ENCODE measurements at places on chromosomes 6 and 20. TPM values are rescaled to one million over a fixed set of nuclear protein-coding genes. Genes with fewer than 3 reads are reported as not detected.

- no peaks in the 10 kb centered on the region for H3K27me3 ChIP-seq
- H3K27ac ChIP-seq = no peak overlapping the region
- no peaks in the 10 kb centered on the region for H3K4me1 ChIP-seq
- no peak overlapping the region for H3K4me3 ChIP-seq
- no peaks in the 10 kb centered on the region for H3K36me3 ChIP-seq
These were observed 41.2 kb downstream of the SASH1 start for GRCh38 chr6:148383658-148384368.

Gene GPR63
- total RNA-seq = 5.5 TPM

- no peaks in the 10 kb centered on the region for H3K4me1 ChIP-seq
- no peak overlapping the region for H3K27ac ChIP-seq
- DNase-seq = no peak
- H3K4me3 ChIP-seq = no peak overlapping the region
These were observed 8.0 kb upstream of the COMMD7 start for GRCh38 chr20:32751293-32751692.

GRCh38 chr6:45678285-45678607 lies 300.5 kb upstream of the SUPT3H start:
- no peaks in the 10 kb centered on the region for H3K27me3 ChIP-seq
- no peak overlapping the region for H3K27ac ChIP-seq
- peaks cover 7% of the 10 kb centered on the region for H3K4me1 ChIP-seq
- no peaks in the 10 kb centered on the region for H3K36me3 ChIP-seq
- no peak overlapping the region for H3K4me3 ChIP-seq

DNA sequence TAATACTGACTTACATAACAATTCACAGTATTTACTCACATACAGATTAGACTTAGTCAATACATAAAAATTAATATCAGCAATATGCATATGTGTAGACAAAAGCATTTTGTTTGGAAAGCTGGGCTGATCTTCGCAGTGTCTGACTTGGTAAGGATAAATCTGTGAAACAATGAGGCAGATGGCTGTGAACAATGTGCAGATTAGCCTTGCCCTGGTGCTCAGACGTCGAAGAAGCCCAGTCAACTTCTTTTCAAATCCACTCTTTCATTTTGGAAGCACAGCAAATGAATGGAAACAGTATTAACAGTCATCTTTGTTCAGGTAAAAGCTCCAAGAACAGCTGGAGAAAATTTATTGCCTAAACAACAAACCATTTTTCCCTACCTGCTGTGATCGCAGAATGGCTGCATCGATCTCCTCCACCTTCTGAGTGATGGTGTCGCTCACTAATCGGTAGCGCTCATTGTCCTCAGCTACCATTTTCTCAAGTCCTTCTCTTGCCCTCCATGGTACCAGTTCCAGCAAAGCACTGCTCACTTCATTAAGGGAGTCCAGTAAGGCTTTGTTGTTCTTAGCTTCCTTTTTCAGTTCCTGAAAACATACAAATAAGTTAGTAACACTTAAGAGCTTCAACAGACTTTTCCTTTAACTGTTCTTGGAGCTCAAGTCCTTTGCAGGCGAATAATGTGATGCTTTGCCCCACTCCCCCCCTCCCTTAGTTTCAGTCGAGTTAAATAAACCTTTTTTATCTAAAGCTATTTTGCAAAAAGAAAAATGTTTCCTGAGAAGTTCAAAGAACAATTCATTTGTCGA lies 116.5 kb downstream of the DST start:
- H3K27me3 ChIP-seq = no peaks in the 10 kb centered on the region
- H3K36me3 ChIP-seq = no peaks in the 10 kb centered on the region
- peaks cover 12% of the 10 kb centered on the region for H3K4me1 ChIP-seq
- peak overlapping the region; percentile 83 for H3K27ac ChIP-seq

GRCh38 chr20:10876558-10876957 lies 202.8 kb upstream of the JAG1 start:
- no peaks in the 10 kb centered on the region for H3K36me3 ChIP-seq
- DNase-seq = no peak
- H3K27me3 ChIP-seq = no peaks in the 10 kb centered on the region
- H3K4me1 ChIP-seq = no peaks in the 10 kb centered on the region
- H3K4me3 ChIP-seq = no peak overlapping the region

DNA sequence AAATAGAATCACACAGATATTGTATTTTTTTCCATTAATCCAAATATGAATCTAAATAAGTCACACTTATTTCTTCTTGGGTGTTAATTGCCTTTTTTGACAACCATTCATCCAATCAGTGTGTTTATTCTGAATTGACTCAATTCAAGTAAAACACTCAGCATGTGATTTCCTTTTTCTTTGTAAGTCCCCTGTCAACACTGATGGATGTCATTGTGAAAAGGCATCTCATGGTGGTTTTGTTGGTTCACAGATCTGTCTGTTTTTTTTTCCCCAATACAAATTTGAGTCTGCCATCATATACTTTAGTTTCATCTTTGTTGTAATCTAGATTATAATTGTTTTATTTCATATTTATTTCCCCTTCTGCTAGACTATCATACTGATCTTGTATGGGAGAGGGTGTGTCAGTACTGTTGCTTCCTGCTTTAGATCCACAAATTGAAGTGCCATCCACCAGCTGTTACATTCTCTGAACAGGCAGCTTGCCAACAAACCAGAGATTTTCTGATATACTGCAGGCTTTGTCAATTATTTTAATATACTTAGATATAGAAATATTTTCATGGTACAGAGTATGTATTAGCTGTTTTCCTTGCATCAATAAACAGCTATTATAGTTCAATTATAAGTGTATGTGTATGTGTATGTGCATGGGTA lies 64.2 kb upstream of the FLRT3 start:
- no peaks in the 10 kb centered on the region for H3K36me3 ChIP-seq
- no peaks in the 10 kb centered on the region for H3K4me1 ChIP-seq
- DNase-seq = no peak
- H3K27me3 ChIP-seq = no peaks in the 10 kb centered on the region

- H3K27ac ChIP-seq = no peak overlapping the region
- H3K36me3 ChIP-seq = no peaks in the 10 kb centered on the region
- H3K27me3 ChIP-seq = no peaks in the 10 kb centered on the region
These were observed 499.0 kb upstream of the MARCKS start for GRCh38 chr6:113358063-113358583.

Gene SLC22A1
- total RNA-seq = not detected

DNA sequence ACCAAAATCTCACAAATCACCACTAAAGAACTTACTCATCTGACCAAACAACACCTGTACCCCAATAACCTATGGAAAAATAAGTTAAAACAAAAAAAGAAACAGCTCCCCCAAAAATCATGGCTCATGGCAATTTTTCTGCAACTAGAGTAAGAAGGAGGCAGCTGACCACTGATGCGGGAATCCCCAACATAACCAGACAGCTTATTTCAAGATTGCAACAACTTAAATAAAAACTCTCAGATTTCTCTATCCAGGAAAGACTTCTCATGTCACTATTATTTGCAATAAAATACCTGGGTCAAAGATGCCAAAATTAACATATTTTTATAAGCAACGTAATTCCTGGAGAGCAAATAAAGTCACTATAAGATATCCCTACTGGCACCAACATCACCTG lies 128.1 kb upstream of the LY86 start:
- H3K4me3 ChIP-seq = no peak overlapping the region
- no peaks in the 10 kb centered on the region for H3K27me3 ChIP-seq
- no peak overlapping the region for H3K27ac ChIP-seq
- no peaks in the 10 kb centered on the region for H3K36me3 ChIP-seq
- H3K4me1 ChIP-seq = no peaks in the 10 kb centered on the region

DNA sequence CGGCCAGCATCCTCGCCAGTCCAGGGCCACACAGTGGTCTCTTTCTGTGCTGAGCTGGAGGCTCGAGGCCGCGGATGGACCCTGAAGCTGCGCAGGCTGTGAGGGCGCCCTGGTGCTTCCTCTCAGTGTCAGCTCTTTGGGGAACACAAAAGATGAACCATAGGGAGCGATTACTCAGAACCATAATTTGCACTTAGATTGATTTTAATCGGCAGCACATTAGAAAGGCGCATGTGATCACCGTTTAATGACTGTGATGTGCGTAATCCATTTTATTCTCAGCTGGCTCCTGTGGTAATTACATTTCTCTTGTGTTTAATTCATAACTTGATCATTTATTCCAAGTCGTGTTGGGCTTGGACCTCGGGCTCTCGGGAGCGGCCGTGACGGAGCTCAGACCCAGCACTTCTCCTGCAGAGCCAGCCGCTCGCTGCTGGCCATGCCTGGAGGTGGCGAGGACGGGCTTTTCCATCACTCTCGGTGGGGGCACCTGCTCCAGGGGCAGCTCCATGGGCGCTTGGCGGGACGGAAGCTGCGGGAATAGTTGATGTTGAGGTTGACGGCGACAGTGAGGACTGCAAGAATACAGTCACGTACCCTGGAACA lies 25.6 kb upstream of the NTSR1 start:
- H3K36me3 ChIP-seq = no peaks in the 10 kb centered on the region
- no peak overlapping the region for H3K27ac ChIP-seq
- DNase-seq = no peak

Gene SDCBP2
- 0.26 TPM for total RNA-seq

- no peaks in the 10 kb centered on the region for H3K27me3 ChIP-seq
- H3K4me1 ChIP-seq = no peaks in the 10 kb centered on the region
- H3K36me3 ChIP-seq = no peaks in the 10 kb centered on the region
- peak overlapping the region; percentile 32 for H3K27ac ChIP-seq
These were observed 49.6 kb upstream of the ZNF217 start for GRCh38 chr20:53643031-53643832.

DNA sequence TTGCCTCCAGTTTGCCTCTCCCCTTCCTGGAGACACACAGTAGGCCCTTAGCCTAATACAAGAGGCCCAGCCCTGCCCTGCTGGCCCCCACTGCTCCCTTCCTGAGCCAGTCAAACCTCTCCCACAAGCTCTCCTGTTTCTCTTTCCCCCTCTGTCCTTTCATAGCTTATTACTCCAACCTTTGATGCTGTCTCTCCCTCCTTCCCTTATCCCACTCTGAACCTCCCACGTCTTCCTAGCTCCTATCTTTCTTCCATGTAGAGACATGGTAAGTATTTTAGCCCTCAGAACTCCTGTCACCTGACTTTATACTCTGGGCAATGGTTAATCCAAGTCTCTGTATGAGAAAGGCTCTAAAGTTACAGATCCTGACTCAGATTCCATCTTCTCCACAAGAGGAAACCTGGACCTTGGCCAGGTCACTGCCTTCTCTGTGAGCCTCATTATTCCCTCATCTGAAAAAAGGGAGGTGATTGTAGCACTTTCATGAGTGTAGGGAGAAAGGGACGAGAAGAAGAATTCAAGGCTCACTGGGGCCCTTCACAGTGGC lies 6.7 kb downstream of the TGIF2 start:
- no peaks in the 10 kb centered on the region for H3K36me3 ChIP-seq
- DNase-seq = peak; percentile 46
- H3K4me3 ChIP-seq = no peak overlapping the region
- peak overlapping the region; percentile 64 for H3K27ac ChIP-seq

Gene MCM9
- total RNA-seq = 28.8 TPM

DNA sequence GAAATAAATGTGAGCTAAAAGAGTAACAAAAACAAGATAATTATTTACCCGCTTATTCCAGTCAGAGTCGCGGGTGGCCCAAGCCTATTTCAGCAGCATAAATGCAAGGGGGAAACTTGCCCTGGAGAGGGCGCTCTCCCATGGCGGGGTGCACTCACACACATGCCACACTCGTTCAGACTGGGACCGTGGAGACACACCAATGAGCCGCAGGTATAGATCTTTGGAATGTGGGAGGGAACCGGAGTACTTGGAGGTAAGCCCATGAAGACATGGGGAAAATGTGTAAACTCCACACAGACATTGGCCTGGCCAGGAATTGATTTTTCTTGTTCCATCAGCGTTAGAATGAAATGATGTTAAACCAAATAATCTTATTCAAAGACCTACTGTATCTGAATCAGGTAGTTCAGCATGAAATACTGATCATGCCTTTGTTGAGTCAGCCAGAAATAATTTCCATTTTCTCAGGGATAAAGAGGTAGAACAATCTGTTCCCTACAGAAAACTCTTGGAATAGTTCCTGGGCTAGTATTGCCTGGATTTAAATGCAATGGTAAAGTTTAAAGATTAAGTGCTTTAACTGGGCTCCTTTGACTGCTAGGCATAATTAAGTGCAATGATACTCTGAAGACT lies 191.5 kb downstream of the MCHR2 start:
- no peaks in the 10 kb centered on the region for H3K4me1 ChIP-seq
- H3K36me3 ChIP-seq = no peaks in the 10 kb centered on the region
- DNase-seq = no peak
- H3K27me3 ChIP-seq = no peaks in the 10 kb centered on the region
- H3K27ac ChIP-seq = no peak overlapping the region

GRCh38 chr6:170019818-170020583 lies 268.6 kb downstream of the ERMARD start:
- no peaks in the 10 kb centered on the region for H3K4me1 ChIP-seq
- H3K4me3 ChIP-seq = no peak overlapping the region
- H3K36me3 ChIP-seq = no peaks in the 10 kb centered on the region
- no peaks in the 10 kb centered on the region for H3K27me3 ChIP-seq

- H3K4me1 ChIP-seq = no peaks in the 10 kb centered on the region
- H3K27me3 ChIP-seq = no peaks in the 10 kb centered on the region
- no peak overlapping the region for H3K4me3 ChIP-seq
- no peak for DNase-seq
- H3K36me3 ChIP-seq = no peaks in the 10 kb centered on the region
- no peak overlapping the region for H3K27ac ChIP-seq
These were observed 169.1 kb upstream of the SHLD1 start for GRCh38 chr20:5580940-5581708.

DNA sequence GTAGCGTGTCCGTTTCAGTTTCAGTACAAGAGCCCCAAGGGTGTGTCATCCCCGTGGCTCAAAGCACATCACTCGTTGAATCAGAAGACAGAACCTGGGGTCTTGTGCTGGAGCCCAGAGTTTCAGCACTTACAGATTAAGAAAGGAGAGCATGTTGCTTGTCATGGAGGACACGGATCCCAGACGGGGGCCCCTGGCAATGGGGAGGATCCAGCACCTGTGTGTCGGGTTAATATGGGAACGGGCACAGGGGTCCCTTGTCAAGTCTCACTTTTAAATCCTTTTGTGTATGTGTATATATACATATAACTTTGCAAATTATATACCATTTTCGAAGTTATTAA lies 23.4 kb downstream of the THBS2 start:
- H3K4me3 ChIP-seq = no peak overlapping the region
- peak overlapping the region; percentile 46 for H3K27ac ChIP-seq
- H3K36me3 ChIP-seq = no peaks in the 10 kb centered on the region
- no peaks in the 10 kb centered on the region for H3K4me1 ChIP-seq
- H3K27me3 ChIP-seq = no peaks in the 10 kb centered on the region

DNA sequence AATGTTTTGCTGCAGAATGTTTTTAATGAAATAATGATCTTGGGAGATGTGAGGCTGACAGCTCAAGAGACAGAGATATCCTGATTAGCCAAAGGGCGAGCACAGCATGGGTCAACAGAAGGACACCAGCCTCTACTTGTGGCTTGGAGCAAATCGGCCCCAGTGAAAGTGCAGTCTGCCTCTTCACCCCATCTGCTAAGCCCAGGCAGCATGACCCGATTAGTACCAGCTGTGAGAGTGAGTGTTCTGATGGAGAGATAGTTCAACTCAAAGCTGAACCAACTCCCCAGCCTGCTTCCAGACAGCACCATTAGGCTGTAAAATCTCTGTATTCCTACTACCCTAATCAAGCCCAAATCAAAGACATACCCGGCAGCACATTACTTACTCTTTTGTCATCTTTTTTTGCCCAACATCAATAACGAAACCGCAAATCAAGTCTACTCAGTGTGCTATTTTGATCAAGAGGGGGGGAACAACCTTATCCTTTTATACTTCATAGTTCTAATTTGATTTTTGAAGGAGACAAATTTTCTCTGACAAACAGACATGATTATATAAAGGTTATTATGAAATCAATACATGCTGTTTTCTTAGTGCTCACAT lies 514.1 kb upstream of the NRSN1 start:
- no peaks in the 10 kb centered on the region for H3K4me1 ChIP-seq
- no peak overlapping the region for H3K4me3 ChIP-seq
- H3K27me3 ChIP-seq = no peaks in the 10 kb centered on the region
- no peak overlapping the region for H3K27ac ChIP-seq

GRCh38 chr20:61146023-61146422 lies 106.0 kb upstream of the CDH4 start:
- H3K4me1 ChIP-seq = no peaks in the 10 kb centered on the region
- DNase-seq = no peak
- no peak overlapping the region for H3K4me3 ChIP-seq
- no peaks in the 10 kb centered on the region for H3K27me3 ChIP-seq

Data from uterus (tissue), 4 donors.